Lung (tissue), 17 donors: ENCODE measurements at places on chromosomes 1 and 21. TPM values are rescaled to one million over a fixed set of nuclear protein-coding genes. Genes with fewer than 3 reads are reported as not detected.

DNA sequence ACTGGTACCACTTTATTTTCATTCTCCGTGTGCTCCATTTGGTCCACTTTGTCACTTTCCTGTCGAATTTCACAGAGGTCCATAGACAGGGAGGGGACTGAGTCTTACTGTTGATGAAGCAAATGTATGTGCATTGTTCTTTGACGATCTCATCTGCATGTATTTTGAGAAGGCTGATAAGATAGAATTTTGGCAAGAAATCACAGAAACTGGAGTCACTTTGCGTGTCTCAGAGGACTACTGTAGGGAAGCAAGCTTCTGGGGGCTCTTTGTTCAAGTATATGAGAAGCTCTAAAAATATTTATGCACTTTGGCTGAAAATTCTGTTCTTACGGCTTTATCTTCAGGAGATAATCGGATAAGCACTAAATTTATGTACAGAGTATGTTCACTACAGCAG lies 78.1 kb downstream of the PCBP3 start:
- DNase-seq: no peak

DNA sequence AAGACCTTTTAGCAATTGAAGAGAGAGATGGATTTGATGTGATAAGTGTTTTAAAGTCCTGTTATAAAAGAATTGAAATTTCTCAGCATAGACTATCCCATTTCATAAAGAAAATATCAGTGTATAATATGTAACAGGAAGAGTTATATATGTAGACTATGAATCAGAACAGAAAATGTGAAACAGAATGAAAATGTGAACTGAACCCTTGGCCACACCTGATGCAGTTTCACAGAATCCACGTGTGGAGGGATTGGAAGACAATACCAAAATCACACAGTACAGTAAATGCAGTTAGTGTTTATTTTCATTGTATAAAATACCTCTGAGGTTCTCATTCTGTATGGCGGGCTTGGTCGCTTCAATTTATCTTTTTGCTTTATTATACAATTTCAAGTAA lies 9.9 kb upstream of the SLAMF1 start:
- no peak for DNase-seq

DNA sequence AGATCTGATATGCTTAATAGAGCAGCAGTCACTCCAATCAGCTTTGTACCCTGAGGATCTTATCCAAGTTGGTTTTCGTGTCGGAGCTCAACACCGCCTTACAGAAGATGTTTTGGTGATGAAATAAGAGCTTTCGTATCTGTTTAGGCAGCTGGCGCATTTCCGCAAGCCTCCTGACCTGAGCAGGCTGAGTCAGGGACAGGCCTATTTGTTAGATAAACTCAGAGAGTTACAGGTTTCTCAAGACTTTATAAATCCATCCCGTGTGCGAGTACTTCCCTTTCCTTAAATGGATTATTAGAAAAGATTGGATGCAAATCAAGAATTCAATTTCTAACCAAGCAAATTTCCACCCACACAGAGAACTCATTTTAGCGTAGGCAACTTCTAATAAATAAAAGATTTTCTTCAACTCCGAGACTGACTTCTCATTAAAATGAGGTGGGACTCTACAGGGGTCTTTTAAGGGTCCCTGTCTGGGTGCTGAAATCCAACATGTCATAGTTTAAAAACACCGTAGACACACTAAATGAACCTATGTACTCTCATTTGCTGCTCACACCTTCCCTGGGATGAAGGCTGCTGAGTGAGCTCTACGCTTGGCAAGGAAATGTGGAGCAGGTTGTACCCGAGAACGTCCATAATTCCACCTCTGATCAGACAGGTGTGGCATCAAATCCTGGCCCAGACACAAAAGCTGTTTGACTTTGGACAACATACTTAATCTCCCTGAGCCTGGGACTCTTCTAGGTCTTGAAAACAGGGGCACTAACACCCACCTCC lies 106.9 kb upstream of the F3 start:
- peak; percentile 34 for DNase-seq

DNA sequence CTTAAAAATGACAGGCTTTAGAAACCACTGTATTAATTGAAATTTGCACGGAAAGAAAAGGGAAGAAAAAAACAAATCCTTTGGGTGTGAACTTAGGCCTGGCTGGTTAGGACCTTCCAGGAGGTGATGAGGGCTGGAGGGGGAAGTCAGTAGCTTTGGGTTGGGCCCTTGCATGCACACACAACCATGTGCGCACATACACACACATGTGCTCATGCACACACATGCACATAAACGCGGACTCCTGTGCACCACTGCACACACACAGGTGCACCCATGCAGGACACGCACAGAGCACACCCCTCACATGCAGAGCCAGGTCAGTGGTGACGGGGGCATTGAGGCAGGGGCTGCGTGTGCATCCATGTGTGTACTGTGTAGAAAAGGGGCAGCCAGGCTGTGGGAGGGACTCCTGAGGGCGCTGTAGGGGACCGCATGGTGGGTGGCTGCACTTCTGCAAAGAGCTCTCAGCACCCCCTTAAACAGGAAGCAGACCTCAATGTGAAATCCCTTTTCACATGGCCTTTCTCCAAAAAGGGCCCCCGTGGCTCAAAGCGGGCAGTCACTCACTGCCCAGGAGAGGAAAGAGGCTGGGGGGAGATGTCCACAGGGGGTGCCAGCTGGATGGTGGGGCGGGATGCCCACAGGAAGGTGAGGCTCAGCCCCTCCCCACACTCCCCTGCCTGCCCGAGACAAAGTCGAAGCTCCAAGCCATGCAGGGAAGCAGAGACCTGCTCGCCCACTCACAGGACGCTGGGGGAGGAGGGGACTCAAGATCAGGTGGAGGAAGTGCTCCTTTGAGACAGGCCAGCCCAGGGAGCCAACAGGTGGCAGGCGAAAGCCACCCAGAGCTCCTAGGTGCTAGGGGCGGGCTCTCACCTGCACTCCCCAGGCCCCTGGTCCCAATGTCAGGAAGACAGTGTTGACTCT lies 95.2 kb downstream of the ITPKB start:
- DNase-seq: no peak

GRCh38 chr1:19164274-19165015 lies 45.6 kb downstream of the UBR4 start:
- peak; percentile 30 for DNase-seq

- peak; percentile 12 for DNase-seq
Measured at GRCh38 chr1:86259390-86259789, 102.8 kb upstream of the COL24A1 start.

DNA sequence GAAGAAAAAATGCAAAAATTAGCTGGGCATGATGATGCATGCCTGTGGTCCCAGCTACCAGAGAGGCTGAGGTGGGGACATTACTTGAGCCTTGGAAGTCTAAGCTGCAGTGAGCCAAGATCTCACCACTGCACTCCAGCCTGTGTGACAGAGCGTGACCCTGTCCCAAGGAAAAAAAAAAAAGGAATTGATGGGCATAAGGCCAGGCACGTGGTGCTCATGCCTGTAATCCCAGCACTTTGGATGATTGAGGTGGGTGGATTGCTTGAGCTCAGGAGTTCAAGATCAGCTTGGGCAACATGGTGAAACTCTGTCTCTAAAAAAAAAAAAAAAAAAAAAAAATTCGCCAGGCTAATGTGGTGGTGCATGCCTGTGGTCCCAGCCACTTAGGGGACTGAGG lies 55.8 kb upstream of the ATP2B4 start:
- no peak for DNase-seq

DNA sequence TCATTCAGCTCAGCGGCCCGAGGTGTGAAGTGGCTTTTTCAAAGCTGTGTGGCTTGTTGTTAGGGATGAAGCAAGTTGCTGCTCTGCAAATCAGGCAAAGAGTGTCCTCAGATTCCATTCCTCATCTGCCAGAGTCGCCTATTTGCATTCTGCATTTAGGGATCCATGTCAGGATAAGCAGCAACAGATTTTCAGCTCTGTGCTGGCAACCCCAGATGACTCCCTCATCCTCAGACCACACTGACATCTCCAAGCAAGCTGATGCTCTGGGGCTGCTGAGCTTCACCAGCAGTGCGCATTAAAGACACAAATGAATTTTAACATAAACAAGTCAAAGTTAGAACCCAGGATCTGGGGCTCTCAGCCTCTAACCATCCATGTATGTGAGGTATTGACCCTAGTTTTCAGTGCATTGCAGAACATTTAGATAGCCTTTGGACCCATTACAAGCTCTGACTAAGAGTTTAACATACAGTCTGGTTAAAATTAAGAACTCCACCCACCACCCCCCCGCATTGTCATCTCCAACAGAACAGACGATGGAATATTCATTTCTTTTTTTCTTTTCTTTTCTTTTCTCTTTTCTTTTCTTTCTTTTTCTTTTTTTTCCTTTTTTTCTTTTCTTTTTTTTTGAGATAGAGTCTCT lies 10.9 kb downstream of the CFAP107 start:
- no peak for DNase-seq

DNA sequence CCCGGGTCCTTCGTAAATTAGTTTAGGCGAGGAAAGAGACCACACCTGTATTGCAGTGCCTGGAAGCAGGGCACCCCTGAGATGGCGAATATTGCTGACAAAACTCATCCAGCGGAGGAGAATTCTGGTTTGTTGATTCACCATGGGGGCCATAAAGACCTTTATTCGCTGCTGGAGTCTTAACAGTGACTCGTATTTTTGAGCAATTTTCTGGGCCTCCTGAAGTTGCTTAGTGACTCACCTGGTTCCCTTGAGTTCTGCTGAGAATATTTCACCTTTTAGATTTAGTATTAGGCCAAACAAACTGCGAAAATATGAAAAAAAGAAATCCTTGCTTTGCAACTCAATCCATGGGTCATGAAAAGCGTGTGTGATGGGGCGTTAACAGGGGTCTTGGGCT lies 20.6 kb upstream of the H6PD start:
- DNase-seq: no peak

DNA sequence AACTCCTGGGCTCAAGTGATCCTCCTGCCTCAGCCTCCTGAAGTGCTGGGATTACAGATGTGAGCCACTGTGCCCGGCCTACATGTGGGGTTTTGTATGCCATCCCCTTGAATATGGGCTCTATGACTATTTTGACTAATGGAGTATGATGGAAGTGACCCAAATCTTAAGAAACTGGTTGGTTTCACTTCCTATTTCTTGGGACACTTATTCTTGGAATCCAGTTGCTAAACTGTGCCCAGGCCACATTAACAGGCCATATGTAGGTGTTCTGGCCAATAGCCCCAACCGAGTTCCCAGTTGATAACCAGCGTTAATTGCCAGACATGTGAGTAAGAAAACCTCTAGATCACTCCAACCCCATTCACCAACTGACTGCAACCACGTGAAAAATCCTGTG lies 36.3 kb upstream of the CLIC4 start:
- no peak for DNase-seq

- no peak for DNase-seq
Measured at GRCh38 chr21:39216290-39216689, 33.0 kb upstream of the PSMG1 start.

DNA sequence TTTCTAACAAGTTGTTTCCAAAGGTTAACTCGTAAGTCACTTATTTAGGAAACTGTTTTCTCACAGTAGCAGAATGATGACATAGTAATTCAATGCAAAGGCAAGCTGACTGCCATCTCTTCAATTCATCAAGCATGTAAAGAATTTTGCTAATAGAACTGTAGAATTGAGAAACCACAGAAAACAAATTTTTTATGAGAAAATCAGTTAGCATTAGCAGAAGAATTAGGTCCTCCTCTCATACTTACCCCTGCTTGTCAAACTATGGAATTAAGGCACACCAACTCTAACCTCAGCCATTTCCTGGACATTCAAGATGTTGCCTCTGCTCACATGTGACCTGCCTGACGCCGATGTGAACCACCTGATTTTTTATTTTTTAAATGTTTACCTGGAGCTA lies 115.2 kb downstream of the LRRC40 start:
- no peak for DNase-seq

DNA sequence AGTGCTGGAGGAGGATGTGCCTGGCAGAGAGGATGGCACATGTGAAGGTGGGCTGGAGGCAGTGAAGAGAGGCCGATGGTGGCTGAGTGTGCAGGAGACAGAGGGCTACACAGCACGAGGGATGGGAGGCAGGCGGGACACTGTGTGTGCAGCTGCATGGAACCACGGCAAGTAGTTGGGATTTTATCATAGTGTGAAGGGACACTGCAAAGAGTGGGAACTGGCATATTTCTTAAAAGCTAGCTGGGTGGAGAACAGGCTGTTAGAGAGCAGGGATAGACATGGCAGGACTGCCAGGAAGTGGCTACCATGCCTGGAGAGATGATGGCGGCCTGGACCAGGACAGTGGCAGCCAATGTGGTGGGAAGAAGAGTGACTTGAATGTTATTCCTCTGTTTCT lies 102.4 kb upstream of the TLR5 start:
- DNase-seq: no peak

- no peak for DNase-seq
Measured at GRCh38 chr21:46078322-46078977, 19.5 kb upstream of the COL6A2 start.

GRCh38 chr1:76477156-76477555 lies 390.1 kb upstream of the ST6GALNAC5 start:
- no peak for DNase-seq

- DNase-seq: peak; percentile 48
Measured at GRCh38 chr21:31173881-31174555, 135.7 kb upstream of the KRTAP19-8 start.

DNA sequence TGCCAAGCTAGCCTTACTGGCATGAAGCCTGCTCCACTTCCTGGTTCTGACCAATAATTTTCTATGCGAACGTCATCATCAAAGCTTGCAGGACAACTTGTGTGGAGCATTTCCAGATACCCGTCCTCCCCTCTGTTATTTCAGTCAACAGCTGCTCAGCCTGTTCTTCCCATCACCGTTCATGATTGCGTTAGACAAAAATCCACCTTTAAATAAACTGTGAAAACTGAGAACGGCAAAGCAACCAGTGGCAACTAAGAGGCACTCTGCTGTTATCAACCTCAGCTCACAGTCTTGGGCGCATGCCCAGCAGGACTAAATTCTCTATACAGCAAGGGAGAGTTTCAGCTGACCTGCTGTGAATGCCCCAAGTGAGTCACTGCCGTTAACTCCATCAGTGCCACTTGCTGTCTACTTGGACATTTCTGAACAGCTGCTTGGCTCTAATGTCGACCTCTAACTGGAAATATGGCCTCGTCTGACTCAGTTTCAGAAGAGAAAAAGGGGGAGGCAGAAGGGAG lies 207.4 kb upstream of the RUNX1 start:
- DNase-seq: peak; percentile 81

DNA sequence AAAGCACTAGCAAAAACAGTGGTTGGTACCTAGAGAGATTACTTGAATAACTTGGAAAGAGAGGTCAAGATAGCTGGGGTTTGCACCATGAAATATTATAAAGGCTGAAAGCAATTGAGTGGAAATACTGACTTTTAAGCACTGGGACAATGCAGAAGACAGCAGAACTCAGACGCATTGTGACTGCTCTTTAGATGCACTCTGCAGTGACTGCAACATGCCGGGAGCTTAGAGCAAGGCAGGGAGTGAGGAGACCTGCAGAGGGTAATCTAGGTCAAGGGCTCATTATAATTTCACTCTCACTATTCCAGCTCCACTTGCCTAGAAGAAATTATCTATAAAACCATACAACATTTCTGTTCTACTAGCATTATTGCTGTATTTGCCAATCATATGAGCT lies 36.6 kb downstream of the OLFM3 start:
- no peak for DNase-seq

- no peak for DNase-seq
Measured at GRCh38 chr1:91712393-91712792, 173.6 kb downstream of the TGFBR3 start.

GRCh38 chr1:109389638-109390341 lies 7.9 kb downstream of the SORT1 start:
- DNase-seq: no peak

GRCh38 chr21:35491920-35492678 lies 443.0 kb upstream of the RUNX1 start:
- no peak for DNase-seq

RTCA gene
- total RNA-seq: 37.6 TPM

TMEM82 gene
- not detected for total RNA-seq

ADCY10 gene
- not detected for total RNA-seq

TP73 gene
- 2.5 TPM for total RNA-seq

GRIK1 gene
- 0.26 TPM for total RNA-seq

CCDC190 gene
- 4.7 TPM for total RNA-seq
